ENCODE measurements at places on chromosomes 5 and 9.
A peak's percentile ranks its signal among the peaks of the same experiment; 100 is the strongest.

- DNase-seq, result no peak
These were observed 147.9 kb upstream of the VLDLR start for GRCh38 chr9:2473681-2474080.

GRCh38 chr5:72541501-72542225 is 34.5 kb upstream of the ZNF366 start:
- no peak for DNase-seq

- no peak for DNase-seq
These were observed 581.8 kb downstream of the TAF11L14 start for GRCh38 chr5:18216016-18216415.

GRCh38 chr5:131751506-131751905 is 45.3 kb downstream of the FNIP1 start:
- DNase-seq, result no peak

GRCh38 chr5:102789469-102789868 is 34.4 kb downstream of the PAM start:
- no peak for DNase-seq

DNA sequence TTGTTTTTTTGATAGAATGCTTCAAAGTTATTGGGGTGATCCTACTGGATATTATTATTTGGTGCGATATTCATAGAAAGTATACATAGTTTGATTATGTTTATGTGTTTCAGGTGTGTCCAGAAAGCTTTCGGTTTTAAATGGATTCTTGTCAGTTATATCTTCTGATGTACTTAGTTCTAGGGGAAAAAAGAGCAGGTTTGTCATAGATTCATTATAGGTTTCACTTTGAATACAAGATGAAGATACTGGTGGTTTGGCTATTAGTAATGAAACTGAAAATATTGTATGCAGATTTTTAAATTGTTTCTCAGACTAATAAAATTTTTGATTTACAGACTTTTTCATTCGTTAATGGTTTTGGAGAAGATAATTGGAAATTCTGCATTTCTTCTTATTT is 98.9 kb downstream of the MAN2A1 start:
- DNase-seq, result peak; percentile 35

DNA sequence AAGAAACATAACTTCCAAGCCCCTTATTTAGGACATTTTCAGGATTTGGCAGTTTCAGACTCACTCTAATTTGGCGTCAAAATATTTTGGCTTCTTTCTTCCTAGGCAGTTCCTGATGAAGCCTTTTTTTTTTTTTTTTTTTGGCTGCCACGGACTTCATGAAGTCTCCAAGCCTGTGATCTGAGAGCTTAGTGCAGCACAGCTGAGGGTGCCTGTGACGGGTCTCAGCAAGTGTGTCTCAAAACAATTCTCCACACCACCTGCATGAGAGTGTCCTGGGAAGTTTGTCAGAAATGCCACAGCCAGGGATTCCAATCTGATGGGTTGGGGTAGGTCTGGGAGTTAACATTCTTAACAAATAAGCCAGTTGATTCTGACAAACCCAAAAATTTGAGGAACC is 6.0 kb upstream of the ESM1 start:
- DNase-seq, result no peak

DNA sequence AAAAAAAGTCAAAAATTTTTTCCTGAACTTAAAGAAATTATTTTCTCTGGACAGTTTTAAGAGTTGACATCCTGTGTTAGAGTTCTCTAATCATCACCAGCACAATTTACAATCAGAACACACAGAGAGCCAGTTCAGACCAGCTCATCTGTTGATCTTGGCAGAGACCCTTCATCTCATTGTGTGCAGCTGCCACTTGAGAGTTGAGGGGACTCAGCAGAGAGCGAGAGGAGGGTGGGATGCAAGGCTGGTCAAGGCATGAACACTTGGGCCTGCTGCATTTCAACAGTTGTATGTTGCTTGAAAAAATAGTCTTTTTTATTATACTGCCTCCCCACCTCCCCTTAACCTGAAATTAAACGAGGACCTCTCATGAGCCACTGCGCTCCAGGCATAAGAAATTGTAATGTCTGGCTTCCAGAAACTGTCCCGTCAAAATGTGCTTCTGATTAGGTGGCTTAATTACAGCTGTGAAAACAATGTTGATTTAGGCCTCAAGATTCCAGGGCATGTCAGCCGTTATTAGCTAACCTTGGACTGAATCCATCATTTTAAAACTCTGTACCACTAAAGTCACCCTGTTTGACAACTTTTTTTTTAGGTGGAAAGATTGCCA is 383.6 kb downstream of the CCDC171 start:
- DNase-seq, result no peak

- DNase-seq, result peak; percentile 35
These were observed 617.4 kb downstream of the SLCO4C1 start for GRCh38 chr5:101678481-101679193.

- DNase-seq, result peak; percentile 16
These were observed 33.4 kb downstream of the CEMIP2 start for GRCh38 chr9:71734950-71735349.

DNA sequence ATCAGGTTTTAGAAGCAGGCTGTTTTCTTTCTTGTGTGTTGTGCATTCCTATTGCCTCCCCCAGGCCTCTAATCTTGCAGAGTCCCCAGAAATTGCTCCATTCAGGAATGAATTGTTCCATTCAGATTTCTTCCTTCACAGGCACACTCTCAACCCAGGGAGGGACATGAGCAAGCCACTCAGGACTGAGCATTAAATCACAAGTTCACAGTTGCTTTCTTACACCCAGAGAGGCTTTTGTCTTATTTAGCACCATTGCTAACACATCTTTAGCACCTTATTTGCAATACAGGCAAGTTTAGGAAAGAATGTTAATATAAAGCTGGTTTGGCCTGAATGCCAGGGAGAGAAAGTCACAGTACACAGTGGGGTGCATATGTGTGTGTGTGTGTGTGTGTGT is 221.4 kb downstream of the RAB3C start:
- DNase-seq, result no peak

DNA sequence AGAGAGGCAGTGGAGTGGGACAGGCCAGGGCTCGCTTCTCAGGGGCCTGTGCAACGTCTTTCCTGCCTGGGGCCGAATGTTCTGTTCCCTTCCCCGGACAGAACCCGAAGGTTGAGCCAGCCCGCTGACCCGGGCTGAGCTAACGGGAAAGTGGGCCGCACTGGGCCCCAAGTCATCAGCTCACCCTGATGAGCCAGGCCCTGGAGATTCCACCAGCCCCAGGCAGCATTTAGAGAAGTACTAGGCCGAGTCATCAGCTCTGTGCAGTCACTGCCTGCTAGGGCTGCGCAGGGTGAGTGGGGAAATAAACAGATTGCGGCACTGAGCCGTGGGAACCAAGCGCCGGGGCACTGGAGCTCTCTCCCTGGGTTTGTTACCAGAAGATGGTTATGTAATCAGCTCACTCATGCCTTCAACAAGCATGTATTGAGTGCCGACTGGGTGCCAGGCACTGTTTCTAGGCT is 29.1 kb upstream of the DUSP1 start:
- no peak for DNase-seq

DNA sequence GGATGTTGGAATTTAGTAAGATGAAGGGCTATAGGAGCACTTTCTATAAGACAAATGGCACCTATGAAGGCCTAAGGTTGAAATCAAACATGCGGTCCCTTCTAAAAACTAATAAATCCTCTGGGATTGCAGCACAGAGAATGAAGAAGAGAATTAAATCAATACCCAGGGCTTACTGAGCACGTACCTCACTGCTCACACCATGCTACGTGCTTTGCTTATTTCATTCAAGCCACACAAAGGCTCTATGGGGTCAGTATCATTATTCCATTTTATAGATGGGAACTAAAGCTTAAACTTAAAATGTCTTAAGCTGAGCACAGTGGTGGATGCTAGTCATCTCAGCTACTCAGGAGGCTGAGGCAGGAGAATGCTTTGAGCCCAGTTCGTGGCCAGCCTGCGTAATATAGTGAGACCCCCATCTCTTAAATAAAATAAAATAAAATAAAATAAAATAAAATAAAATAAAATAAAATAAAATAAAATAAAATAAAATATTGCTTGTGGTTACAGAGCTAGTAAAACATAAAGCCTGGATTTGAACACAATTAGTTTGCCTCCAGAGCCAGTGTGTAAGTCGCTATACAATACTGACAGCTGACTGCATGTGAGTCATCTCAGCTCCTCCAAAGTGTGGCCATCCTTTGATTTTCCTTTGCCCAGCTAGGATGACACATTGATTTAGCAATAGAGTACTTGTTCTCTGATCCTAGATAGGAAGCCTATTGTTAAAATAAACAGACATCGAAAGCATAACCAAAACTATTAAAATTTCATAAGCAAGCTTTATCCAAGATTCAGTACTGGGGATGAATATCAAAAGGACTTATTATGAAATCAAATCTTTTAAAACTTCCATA is 20.9 kb upstream of the DPYSL3 start:
- no peak for DNase-seq

DNA sequence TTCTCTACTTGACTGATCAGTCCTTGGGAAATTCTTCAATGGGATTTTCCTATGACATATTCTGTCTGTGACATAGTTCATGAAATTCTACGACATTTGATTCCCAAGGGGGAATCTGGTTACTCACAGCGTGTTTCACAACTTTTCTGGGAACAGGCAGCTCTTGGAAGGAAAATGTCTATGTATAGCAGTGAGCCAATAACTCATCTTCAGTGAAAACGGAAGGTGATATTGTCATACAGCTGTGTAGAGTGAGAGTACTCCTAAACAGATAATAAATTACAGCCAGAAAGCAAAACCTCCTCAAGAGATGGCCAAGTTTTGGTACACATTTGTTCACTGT is 91.4 kb downstream of the C9orf152 start:
- DNase-seq, result no peak

- DNase-seq, result no peak
These were observed 5.0 kb downstream of the CD14 start for GRCh38 chr5:140627972-140628371.

DNA sequence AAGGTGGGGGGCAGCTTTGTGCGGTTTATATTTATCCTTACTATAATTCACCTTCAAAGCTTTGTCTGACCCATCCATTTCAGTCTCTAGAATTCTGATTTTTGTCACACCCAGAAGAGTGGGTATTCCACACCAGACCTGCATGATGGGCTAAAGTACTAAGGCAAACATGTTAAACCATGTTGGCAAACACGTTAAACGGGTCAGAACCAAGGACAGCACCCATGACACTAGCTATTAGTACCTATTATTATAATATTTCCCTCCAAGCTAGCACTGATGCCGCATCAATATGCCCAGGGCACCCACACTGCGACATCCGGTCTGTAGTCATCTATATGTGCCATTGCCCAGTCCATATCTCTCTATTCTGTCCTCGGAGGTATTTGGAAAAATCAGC is 104.7 kb downstream of the FBXW11 start:
- DNase-seq, result no peak

DNA sequence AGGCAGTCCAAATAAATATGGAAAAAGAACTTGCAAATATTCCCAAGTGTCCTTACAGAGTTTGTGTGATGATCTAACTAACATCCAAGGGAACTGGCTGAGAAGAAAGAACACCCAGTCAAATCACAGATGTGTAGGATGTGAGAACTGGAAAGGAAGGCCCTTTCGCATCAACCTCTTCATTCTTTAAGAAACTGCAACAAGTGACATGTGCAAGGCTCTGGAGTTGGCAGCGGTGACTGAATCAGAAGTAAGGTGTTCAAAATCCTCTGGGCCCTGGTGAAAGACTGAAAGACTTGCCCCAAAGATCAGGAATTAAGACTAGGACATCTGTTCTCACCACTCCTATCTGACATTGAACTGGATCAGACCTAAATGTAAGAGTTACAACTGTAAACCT is 88.7 kb downstream of the RAPGEF1 start:
- DNase-seq, result no peak

DNA sequence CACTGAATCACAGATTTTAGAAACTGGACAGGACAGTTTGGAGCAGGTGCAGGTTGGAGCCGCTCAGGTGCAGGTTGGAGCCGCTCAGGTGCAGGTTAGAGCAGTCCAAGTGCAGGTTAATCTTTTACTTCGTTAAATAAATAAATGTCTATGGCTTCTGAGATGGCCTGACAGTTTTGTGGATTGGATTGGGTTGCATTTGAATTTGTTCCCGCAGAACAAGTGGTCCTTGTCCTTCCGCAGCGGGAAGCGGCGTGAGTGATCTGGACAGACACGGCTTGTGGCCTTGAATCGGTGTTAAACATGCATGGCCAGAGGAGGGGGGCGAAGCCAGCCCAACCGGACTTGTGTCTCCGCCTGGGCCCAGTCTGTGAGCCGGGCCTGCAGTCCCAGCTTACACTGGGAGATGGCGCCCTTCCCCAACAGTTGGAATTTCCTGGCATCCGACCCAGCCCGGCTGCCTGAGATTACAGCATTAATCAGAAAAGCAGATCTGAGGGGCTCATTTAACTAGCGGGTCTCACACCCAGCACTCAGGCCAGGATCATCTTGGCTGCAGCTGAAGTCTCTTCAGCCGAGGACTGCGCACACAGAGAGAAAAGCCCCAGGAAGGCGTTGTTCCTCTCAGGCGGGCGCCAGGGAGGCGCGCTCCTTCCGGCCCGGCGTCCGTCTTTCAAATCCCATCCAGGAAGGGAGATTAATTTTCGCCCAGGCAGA is 1.5 kb upstream of the OLFM1 start:
- DNase-seq, result peak; percentile 58

- DNase-seq, result no peak
These were observed 46.6 kb upstream of the IRX4 start for GRCh38 chr5:1929108-1929991.

GRCh38 chr9:130977811-130978221 is 31.2 kb upstream of the LAMC3 start:
- DNase-seq, result no peak

- no peak for DNase-seq
These were observed 38.9 kb upstream of the NR3C1 start for GRCh38 chr5:143442385-143442784.

DNA sequence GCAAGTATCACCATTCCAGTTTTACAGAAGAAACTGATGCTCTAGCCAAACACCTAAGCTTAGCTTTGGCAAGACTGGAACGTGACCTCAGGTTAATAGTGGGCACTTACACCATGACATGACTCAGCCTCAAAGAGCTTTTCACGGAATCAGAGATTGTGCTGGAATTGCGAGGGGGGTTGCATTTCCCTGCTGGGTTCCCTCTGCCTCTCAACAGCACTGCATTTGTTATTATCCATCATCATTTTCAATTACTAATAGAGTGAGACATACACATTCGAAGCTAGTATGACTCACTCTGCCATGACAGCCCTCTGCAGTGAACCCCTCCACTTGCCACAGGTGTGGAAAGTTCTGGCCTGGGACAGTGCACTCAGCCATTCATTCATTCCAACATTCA is 8.0 kb downstream of the SPOCK1 start:
- DNase-seq, result no peak

All from activated CD4-positive, alpha-beta T cell treated with anti-CD3 and anti-CD28 coated beads, Interleukin-2, Interleukin-4, amounts not matched to agents 100 ng/mL and 50 ng/mL, durations not matched to agents 16 hours and 8 hours (primary cell).